ENCODE measurements at places on chromosomes 2 and 18.
A peak's percentile ranks its signal among the peaks of the same experiment; 100 is the strongest.

DNA sequence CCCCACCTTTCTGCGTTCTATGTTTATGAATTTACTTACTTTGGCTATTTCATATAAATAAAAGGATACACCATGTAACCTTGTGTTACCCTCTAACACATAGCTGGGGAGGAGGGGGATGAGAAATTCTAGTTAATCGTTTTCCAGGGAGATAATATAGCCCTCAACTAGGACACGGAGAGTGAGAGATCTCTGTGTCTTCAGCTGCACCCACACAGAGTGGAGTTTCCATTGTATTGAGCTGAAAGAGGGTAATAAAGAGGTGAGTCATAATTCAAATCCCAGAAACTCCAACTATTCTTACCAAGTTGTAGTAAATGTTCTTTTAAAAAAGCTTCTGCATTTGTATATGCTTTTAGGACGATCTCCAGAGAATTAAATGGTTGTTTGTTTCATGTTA is 110.1 kb upstream of the SULT1C3 start:
- peak; percentile 11 for DNase-seq

GRCh38 chr2:222842491-222843174 is 18.2 kb upstream of the ACSL3 start:
- DNase-seq, result no peak

GRCh38 chr2:42407476-42407875 is 46.5 kb upstream of the COX7A2L start:
- DNase-seq, result no peak

DNA sequence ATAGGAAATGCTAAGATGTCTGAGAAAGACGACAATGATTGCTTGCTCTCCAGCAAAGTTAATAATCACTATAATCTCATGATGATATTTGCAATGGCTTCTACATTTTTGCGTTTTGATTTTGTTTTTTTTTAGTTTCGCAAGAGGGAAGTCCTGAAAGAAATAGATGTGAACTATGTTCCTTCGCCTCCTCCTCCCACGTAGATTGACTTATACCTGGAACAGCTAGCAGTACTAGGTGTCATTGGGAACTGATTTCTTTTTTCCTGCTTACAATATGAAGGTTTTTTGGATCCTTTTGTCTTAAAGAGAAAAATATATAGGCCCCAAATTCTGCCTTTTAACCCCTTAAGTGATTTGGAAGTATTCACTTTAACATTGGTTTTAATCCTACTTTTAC is 26.7 kb downstream of the ITPRID2 start:
- no peak for DNase-seq

DNA sequence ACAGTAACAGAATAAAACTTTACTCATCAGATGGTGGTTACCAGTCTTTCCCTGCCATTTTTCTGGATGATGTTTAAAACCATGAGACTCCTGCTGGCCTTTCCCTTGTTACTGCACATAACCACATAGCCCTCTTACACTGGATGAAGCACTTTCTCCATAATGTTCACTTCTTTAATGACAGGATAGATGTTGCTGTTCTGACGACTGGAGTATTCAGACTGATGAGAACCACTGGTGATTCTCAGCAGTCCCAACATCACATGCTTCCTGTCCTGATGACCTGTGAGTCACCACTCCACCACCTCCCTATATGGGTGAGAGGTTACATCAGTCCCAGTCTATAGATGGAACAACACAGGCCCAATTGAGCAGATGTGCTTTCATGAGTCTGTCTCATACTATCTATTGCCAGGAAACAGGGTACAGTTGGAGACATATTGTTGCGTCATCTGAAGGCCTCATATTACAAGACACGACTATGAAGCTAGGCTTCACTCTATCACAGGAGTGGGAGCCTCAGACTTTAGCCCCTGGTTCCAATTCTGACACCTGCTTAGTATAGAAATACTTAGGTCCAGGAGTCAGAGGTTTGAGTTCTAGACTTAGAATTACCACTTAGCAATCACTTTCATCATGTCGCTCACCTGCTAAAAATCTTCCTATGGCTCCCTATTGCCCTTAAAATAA is 145.7 kb upstream of the KLF7 start:
- DNase-seq, result no peak

DNA sequence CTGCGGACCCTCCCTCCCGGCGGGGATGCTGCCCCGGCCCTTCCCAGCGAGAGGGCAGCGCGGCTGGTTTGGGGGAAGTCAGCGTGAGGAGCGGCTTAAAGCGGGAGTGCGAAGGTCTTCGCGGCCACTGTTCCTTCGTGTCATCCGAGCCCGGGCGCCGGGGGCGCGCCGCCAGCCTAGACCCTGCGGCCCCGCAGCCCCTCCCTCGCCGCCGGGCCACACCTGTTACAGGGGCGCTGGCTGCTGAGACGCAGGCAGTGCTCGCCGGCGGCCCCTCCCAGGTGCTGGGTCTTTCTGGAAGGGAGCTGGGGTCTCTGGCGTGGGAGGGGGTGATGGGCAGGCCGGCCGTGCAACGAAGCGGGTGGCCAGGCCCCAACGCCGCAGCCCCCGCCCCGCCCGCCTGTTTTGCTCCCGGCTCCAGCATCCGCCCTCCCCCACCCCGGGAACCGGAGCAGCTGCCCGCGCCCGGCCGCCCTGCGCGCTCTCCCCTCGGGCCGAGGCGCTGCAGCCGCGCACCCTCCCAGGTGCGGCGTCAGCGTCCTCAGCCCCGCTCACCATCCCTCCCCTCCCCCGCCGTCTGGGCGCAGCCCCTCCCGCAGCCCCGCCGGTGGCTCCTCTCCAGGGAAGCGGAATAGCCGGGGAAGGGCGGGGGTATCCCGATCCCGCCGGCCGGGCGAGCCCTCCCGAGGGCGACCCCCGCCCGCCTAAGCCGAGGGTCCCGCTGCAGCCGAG is 727 bp downstream of the KIF1A start:
- DNase-seq, result peak; percentile 74

DNA sequence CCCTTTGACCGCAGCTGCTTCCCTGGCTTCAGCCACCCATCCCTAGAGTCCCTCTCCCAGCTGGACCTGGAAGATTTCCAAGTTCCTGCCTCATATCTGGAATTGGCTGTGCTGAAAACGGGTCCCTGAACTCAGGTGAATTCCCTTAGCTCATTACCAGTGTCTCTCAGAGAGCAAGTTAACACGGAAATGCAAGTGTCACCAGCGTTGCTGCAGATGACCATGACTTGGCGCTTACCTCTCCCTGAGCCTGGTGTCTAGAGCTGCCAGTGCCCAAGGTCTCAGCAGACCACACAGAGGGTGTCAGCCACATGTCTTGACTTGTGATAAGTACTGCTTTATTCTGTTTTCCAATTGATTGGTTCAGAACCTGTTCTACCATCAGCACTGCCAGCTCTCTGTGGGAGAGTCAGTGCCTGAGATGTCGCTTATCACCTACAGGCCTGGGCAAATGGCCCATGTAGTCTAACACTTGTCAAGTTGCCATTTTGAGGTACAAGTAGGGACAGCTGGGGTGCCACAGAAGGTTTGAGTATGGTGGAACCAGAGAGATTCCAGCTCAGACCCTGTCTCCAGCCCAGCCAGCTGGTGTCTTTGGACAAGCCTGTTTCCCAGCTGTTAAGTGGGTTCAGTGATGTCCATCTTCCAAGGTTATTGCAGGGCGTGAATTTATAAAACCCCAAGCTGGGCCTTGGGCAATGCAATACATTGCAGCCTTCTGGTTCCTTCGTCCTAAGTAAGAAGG is 48.7 kb downstream of the LYPD1 start:
- DNase-seq, result no peak

DNA sequence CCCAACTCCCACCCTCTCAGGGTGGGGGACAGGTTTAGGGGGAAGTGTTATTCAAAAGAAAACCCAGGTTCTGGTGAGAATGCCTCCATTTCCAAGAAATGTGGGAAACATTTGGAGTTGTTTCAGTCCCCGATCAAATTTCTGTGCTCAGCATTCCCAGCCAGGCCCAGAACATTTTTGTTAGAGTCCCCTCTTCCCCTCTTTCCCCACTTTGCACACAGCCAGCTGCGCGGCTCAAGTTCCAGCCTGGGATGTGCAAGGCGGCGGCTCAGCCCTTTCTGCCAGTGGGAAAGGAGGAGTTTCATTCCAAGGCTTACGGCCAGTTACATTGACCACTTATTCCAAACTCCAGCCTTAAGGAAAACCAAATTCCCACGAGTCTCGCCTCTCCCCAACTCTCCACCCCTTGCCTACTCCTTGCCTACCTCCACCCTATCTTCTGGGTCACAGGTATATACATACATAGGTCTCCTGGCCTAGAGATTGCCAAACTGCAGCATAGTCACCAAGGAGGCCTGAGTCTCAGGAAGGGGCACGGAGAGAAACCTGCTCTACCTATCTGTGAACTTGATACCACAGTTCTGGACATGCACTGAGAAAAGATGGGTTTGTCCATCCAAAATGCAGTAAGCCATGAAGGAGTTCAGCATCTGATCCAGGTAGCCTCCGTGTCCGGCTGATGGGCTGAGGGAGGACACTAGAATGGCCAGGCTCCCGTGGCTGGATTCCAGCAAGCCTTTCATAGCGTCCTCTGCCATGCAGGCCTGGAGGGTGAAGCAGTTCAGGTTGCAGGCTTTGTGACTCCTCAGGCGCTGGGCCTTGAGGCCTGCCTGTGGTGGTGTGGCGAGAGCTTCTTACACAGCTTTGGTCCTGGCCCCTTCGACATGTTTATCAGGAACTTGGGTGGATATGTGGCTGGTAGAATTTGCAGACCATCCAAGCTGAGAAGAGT is 154.5 kb downstream of the ZFP36L2 start:
- no peak for DNase-seq

DNA sequence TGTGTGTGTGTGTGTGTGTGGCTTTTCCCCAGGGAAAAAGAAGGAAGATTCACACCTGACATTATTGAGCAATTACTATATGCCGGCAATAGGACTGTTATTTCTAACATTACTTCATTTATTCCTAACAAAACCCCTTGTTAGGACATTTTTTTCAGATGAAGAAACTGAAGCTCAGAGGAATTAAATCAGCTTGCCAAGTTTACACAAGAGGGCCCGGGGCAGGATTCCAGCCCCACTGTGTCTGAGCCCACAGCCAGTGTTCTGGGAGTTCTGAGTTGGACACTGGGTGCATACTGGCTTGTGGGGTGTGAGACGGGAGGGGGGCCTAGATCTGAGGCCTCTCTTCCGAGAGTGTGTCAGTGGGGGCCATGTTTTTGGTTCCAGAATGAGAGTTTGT is 9.9 kb downstream of the TOGARAM2 start:
- no peak for DNase-seq

GRCh38 chr2:204628926-204629712 is 83.8 kb downstream of the PARD3B start:
- DNase-seq, result no peak
